ENCODE measurements at places on chromosomes 11 and 22.

DNA sequence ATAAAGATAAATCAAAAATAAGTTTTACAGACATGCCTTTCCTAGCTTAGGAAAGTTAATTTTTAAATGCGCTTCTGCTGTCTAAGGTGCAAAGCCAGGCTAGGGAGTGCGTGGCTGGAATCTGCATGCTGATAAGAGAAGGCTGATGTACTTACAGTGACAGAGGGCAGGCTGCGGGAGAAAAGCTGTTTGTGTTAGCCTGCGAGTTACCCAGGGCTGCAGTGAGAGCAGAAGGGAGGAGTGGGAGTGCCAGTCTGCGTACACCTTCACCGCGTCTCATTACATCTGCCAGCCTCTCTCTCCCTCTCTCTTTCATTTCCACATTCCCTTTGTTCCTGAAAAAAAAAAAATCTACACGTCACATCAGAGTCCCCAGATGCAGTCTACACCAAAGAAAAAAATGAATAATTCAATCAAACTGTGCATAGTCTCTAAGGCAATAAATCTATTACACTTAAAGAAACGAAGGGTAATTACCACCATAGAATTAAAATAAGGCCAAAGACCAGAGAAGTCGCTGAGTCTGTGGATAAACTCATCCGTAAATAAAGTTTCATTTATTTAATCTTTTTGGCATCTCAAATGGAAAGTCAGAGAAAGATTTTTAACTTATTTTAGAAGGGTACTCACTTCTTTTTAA is 126.4 kb upstream of the C11orf58 start:
- DNase-seq = no peak

DNA sequence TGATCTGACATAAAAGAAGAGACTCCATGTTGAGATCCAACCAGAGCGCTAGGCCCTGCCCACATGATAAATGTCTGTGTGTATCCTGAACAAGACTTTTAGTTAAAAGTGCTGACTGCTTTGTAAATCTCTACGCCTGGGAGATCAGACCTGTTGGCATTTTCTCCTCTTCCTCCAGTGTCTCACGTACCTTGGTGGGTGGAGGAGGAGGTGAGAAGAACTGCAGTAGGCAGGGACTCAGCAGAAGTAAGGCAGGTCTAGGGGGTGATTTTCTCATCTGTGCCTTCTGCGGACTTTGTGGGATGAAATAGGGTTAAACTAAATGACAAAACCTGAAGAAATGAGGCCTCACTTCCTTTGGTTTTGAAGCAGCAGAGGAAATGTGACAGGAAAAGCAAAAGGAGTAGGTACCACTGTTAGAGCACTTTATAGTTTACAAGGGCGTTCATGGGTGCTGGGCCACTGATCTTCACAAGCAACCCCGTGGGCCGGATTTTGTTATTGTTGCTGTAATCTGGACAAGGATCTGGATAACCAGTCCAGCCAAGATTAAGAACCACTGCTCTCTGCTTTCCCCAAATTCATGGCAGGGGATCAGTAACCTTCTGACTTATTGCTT is 36.7 kb upstream of the PLET1 start:
- no peak for DNase-seq

GRCh38 chr11:68584991-68585524 is 99.3 kb upstream of the GAL start:
- DNase-seq = no peak

DNA sequence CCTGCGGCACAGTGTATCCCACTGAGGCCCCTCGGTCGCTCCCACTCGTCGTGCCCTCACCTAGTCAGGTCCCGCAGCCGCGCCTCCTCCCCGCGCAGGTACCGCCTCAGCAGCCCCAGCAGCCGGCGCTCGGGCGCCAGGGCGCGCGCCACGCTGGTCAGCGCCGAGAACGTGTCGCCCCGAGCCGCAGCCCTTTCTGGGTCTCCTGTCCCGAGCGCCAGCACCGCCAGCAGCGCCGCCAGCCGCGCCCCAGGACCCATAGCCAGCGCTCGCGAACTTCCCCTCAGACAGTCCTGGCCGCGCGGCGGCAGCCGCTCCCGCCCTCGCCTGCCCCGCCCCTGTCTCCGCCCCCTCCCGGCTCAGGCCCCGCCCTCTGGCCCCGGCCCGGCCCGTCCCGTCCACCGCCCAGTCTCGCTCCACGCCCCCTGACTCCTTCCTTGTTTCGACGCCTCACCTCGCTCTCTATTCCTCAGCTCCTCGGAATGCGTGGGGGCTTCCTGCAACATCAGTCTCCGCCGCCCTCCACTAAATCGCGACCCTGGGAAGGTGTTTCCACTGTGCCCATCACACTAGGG is at the start of gene P4HA3:
Gene P4HA3, minus strand, starts transcription at position 289 of the 575 bp plus-strand sequence. Its CDS starts 29 bp downstream, at position 260.
- DNase-seq = peak; percentile 44

GRCh38 chr11:65426839-65427690 is 4.5 kb downstream of the NEAT1 start:
- peak; percentile 86 for DNase-seq

- DNase-seq = no peak
Observed at GRCh38 chr22:48167238-48167637, 1404.8 kb downstream of the TBC1D22A start.

- DNase-seq = no peak
Observed at GRCh38 chr11:75770102-75770501, 1.5 kb downstream of the DGAT2 start.

- DNase-seq = peak; percentile 31
Observed at GRCh38 chr11:110295531-110296225, 736 bp downstream of the RDX start.

DNA sequence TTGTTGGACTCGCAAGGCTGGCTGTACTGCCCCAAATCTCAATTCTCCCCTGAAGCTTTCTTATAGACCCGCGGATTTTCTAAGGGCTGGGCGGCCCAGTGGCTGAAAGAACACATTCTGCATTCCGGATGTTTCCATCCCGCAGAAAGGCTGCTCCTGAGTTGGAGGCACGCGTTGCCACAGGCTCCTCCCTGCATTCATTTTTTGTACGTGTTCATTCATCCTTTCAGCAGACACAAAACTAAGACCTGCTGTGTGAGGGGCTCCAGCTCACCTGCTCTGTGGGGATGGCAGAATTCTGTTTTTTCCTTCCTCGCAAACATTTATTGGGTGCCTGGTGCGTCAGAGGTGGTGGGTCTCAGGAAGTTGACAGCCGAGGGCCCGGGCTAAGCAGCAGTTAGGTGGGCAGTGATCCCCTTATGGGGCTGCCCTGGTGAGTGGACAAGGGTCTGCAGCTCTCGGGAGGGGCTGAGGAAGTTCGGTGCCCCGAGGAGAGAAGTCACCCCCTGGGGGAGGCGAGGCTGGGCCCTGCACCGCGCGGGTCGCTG is 23.7 kb downstream of the SHANK3 start:
- no peak for DNase-seq

DNA sequence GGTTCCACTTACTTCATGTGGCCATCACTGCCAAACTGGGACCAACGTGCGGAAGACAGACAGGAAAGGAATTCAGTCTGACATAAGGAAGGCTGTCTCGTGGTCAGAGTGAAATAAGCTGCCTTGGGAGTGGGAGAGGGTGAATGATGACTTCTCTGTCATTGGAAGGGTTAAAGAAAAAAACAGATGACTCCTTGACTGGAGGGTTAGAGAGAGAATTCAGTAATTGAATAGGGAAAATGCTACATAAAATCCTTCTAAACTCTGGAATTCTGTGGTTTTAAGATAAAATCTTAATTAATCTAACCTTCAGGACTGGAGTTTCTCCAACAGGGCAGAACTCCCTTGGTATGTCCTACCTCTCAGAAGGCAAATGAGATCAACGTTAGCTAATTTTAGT is 33.8 kb downstream of the RAB30 start:
- DNase-seq = no peak

- no peak for DNase-seq
Observed at GRCh38 chr11:86241956-86242535, 2.5 kb upstream of the EED start.

GRCh38 chr11:112241486-112241885 is 15.3 kb downstream of the PTS start:
- DNase-seq = peak; percentile 63

DNA sequence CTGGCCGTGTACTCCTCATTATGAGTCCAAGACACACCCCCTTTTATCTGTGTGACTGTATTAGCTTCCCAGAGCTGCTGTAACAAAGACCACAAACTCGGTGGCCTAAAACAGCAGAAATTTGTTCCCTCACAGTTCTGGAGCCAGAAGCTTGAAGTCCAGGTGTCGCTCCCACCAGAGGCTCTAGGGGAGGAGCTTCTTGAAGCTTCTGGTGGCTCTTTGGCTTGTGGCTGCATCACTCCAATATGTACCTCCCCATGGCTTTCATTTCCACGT is 3.0 kb downstream of the PRR5 start:
- no peak for DNase-seq

- DNase-seq = peak; percentile 91
Observed at GRCh38 chr11:34050581-34051348, 766 bp upstream of the CAPRIN1 start.

GRCh38 chr11:38791346-38791961 is 2193.4 kb upstream of the RAG2 start:
- DNase-seq = peak; percentile 55

DNA sequence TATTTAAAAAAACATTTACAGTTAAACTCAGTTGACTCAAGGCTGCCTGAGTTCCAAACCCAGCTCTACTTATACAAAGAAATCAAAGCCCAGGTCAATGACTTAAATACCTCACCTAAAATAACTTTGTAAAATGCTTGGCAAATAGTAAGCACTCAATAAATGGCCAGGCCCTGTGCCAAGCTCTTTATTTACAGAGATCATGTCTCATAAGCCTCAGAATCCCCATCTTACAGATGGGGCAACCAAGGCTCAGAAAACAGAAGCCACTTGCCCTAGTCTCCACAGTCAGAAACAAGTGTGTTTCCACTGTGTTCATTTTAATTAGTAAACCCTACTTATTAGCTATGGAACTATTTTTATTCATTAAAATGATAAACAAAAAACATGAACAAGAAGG is 30.5 kb upstream of the TTC28 start:
- peak; percentile 36 for DNase-seq

- DNase-seq = no peak
Observed at GRCh38 chr22:49797706-49798105, 30.0 kb downstream of the BRD1 start.

GRCh38 chr11:68327586-68328370 is 15.4 kb downstream of the LRP5 start:
- no peak for DNase-seq

GRCh38 chr11:18696638-18697225 is 1.8 kb upstream of the TMEM86A start:
- peak; percentile 42 for DNase-seq

DNA sequence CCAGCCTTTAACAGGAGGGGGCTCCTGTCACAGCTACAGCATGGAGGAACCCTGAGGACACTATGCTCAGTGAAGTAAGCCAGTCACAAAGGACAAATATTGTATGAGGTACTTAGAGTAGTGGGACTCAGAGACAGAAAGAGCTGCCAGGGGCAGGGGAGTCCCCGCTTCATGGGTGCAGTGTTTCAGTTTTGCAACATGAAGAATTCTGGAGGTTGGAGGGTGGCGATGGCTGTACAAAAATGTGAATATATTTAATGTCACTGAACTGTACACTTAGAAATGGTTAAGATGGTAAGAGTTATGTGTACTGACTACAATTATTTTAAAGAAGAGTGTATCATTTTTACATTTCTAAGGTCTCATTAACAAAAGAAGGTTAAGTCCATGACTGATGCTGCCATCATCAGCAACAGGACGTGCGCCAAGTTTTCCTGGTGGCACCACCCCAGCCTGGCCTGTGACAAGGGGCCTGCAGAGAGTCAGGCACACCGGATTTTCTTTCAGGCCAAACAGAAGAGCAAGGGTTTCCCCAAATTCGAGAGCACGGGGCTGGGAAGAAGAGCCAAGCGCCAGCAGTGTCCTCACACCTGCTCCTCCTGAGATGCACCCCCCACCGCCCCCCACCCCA is 22.1 kb downstream of the YPEL1 start:
- no peak for DNase-seq

Data from fibroblast of mammary gland (primary cell).